ENCODE measurements at places on chromosomes 5 and 9.

DNA sequence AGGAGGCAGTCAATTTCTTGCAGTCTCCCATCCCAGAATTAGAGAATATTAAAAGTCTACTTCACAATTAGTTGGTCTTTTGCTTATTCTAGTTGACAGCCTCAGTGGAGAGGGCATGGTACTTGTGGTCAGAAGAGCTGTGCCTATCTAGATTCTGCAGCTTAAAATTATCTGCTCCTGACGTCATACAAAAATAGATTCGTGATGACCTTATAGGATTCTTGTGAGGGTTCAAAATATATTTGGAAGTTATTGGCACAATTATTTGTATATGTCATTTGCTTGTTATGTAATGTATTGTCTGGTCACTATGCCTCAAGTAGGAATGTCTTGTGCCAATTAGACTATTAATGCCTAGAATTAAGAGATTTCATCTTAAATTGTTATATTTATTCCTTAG is 142.5 kb downstream of the CDH12 start:
- DNase-seq, result no peak

GRCh38 chr5:18311266-18311665 is 677.0 kb downstream of the TAF11L14 start:
- DNase-seq, result no peak

- no peak for DNase-seq
These were observed 18.9 kb downstream of the SEMA4D start for GRCh38 chr9:89478821-89479668.

DNA sequence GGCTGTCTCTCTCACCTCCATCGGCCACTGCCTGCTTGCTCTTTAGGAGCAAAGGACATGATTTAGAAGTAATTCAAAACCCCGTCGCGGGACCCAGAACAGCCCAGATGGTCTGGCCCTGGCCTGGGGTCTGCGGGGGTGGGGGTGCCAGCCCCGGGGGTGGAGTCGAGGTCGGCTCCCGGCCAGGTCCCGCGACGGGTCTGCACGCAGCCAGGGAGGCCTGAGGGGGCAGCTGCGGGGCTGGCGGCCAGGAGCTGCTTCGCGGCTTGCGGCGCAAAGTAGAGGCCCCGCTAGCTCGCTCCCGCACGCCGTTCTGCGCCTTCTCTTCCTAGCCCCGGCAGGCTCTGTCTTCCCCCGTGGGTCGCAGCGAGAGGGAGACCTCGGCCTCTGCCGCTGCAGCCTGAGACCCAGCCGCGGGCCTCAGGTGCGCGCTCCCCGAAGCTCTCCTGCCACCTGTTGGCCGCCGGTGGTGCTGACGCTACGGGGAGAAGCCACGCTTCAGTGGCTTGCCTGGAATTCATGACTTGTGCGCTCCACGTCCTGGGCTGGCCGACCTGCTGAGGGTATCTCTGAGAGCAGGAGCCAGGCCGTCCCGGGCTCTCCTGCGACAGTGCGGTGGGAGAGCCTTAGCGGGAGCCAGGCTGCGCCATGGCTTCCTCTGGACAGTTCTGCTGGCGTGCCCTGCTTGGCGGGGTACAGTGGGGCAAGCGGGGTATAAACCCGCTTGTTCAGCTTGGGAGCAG is 157.2 kb upstream of the PITX1 start:
- DNase-seq, result peak; percentile 53

GRCh38 chr9:34498553-34498952 is 24.2 kb downstream of the ENHO start:
- no peak for DNase-seq

- no peak for DNase-seq
These were observed 356.8 kb upstream of the DMAC1 start for GRCh38 chr9:8156346-8156745.

DNA sequence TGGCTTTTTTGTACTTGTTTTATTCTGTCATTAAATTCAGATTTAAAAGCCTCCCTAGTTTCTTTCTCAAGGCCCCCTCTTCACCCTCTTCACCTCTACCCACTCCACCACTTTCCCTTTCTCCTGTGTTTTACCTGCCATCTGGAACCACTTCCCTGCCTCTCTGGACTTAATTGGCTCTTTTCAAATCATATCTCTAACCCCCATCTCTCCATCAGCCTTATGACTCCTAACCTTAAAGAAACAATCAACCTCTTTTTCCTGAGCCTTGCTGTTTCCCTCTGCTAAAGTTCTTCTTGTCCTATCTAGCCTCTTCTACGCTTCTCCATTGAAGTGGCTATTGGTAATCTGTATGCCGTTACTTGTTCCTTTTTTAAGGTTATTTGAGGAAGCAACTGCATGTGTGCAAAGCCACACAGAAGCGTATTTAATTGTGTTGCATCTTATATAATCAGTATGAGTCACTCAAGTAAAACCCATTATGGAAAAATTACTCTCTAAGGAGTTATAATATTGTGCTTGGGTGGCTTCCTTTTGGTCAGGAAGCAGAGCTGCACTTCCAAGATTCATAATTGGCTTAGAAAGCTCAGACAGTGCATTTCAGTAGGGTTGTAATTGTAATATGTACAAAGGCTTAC is 653.6 kb upstream of the ITGA1 start:
- no peak for DNase-seq

GRCh38 chr5:171762903-171763302 is 22.7 kb upstream of the SMIM23 start:
- DNase-seq, result no peak

- DNase-seq, result no peak
These were observed 104.6 kb downstream of the INSYN2B start for GRCh38 chr5:169875731-169876130.

- DNase-seq, result no peak
These were observed 1075.4 kb upstream of the C9orf72 start for GRCh38 chr9:28648723-28649122.

- no peak for DNase-seq
These were observed 140.8 kb upstream of the OTULINL start for GRCh38 chr5:14440582-14441431.

GRCh38 chr5:164475339-164475977 is 970.0 kb downstream of the MAT2B start:
- no peak for DNase-seq

- DNase-seq, result no peak
These were observed 52.1 kb downstream of the SEMA6A start for GRCh38 chr5:116522356-116523136.

DNA sequence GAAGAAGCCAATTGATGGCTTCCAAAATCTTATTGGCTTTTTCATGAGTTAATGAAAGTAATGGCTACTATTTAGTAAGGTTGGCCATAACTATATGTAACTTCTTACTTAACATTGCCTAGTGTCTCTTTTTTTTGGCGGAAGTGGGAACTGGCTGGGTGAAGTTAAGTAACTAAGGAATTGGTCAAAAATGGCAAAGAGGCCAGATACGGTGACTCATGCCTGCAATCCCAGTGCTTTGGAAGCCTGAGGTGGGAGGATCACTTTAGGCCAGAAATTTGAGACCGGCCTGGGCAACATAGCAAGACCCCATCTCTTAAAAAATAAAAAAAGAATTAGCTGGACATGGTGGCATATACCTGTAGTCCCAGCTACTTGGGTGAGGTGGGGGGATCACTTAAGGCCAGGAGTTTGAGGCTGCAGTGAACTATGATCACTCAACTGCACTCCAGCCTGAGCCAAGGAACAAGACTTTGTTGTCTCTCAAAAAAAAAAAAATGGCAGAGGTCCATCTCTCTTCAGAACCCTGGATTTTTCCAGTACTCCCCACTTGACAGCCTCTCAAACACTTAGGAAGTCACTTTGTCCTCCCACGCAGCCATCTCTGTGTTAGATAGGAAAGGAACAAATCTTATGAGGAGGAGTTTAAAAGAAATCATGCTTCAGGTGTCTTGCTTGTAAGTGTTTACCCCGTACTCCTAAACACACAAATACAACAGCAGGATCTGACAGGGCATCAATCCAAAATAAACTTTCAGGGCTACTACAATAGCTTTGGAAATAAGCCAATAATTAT is 75.7 kb downstream of the TEK start:
- DNase-seq, result no peak

GRCh38 chr5:178777520-178777919 is 47.1 kb upstream of the ZNF354A start:
- no peak for DNase-seq

DNA sequence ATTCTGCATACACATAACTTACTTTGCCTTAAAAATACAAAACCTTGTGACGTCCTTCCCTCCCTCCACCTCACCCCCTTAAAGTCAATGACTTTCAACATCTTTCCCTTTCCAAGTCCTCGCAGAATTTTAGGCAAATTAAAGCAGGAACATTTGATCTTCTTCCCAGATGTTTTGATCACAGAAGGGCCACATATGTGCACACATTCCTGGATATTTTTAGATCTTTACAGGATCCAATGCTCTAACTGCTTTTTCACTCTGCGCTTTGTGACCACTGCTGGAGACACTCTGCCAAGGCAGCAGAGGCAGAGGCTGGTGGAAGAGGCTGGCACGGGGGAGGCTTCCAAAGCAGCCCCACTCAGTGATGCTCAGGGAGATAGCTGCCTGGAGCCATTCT is 130.7 kb downstream of the SEC61B start:
- no peak for DNase-seq

- no peak for DNase-seq
These were observed 220.7 kb upstream of the TMEM161B start for GRCh38 chr5:88489364-88489763.

DNA sequence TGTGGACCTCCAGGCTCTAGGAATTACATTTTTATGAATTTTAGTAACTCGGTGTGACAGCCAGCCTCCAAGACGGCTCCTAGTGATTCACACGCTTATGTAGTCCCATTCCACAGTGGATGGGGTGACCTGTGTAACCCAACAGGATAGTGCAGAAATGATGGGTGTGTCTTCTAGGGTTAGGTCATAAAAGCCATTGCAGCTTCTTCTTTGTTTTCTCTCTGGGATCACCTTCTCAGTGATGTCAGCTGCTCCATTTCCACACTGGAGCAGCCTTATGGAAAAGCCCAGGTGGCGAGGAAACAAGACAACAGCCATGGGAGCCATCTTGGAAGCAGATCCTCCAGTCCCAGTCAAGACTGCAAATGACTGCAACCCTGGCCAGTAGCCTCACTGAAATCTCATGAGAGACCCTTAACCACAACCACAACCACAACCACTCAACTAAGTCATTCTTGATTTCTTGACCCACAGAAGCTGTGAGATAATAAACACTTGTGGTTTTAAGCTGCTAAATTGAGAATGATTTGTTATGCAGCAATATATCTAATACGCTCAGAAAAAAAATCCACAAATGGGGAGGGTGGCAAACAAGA is 5.1 kb upstream of the GNPDA1 start:
- DNase-seq, result no peak

All from 8988T (cell line).